Kidney glomerular epithelial cell (primary cell): ENCODE measurements at places on chromosomes 2 and 18.

GRCh38 chr2:18117592-18117991, 239.1 kb downstream of the KCNS3 start:
- no peak for DNase-seq

DNA sequence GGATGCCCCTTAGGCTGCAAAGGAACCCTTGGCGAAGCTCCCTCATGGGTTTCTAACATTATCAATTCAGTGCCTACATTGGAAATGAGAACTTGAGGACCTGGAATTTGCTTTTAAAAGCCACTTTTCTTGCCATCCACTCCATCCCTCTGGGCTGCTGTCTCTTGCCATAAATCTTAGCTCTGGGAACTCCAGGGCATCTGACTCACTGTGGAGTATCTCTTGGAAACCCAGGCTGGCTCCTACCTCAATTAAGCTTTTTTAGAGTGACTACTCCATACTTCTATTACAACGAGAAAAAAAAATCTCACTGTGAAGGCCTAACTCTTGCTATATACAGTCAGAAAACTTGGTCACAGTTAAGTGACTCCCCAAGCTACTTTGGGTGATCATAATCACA, 227.2 kb upstream of the SETBP1 start:
- DNase-seq: no peak

DNA sequence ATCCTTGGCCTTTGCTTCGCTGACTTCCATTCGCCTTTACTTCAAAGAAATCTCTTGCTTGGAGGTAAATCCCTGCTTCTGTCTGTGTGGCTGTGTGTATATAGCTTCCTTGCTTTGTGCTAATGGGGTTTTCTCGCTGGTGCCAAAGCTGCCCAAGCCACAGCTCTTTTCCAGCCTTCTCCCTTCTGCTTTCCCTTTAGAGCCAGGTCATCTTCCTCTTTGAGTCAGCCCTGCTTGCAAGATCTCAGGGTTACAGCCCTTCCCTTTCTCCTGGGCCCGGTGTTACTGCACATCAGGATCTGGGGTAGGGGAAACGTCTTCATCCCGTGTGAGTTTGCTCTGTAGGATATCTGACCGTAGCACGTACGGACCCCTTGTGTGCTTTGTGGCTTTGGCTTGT, 19.1 kb downstream of the EIF4E2 start:
- DNase-seq: no peak

DNA sequence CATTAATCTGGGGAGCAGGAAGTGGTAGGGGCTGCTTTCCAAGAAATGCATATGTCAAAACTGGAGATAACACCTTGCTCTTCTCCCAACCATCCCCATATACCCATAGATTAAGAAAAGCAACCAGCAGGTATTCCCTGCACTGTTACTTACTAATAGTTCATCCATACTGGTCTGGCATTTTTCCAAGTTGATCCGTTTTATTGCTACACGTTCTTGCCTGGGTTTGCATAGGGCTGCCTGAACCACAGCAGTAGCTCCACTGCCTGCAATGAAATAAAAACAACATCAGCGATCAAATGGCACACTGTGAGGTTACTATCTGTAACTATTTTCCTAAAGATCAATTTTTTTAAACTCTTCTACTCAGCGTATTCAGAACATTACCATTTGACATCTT, 65.6 kb downstream of the STK39 start:
- DNase-seq: no peak

- DNase-seq: no peak
These were observed 168.4 kb downstream of the ZFP36L2 start for GRCh38 chr2:43057742-43058725.

DNA sequence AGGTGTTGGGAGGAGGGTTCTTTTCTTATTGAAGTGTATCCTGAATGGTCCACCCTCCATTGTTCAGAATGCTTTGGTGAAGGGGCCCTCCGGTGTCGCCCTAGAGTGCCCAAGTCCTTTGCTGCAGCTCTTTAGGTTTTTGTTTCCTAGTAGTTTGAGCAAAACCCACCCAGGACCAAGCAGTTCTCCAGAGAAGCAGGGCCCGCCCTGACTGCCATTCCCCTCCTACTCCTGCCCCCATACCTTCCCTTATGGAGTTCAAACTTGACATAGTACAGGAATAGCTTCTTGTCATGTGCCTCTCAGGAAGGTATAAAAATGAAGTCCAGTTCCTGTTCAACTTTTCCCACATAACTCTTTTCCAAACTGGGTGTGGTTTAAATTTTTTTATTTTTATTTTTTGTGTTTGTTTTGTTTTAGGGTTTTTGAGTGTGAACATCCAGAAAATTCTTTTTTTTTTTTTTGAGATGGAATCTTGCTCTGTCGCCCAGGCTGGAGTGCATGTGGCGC, 5.6 kb downstream of the MERTK start:
- DNase-seq: no peak

DNA sequence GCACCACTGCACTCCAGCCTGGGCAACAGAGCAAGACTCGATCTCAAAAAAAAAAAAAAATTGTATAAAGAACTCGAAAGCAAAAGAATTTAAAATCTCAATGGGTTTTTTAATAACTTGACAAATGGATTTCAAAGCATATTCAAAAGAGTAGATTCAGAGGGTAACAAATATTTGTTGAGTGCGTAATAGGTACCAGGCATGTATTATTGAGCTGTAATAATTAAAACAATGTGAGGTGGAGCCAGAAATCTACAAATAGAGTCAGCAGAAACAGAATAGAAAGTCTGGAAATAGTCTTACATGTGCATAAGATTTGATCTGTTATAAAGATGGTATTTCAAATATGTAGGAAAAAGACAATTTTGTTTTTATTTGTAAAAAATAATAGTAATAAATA, 19.1 kb upstream of the RAB11FIP5 start:
- DNase-seq: no peak

- DNase-seq: no peak
These were observed 558.4 kb downstream of the PIK3C3 start for GRCh38 chr18:42513441-42513840.

DNA sequence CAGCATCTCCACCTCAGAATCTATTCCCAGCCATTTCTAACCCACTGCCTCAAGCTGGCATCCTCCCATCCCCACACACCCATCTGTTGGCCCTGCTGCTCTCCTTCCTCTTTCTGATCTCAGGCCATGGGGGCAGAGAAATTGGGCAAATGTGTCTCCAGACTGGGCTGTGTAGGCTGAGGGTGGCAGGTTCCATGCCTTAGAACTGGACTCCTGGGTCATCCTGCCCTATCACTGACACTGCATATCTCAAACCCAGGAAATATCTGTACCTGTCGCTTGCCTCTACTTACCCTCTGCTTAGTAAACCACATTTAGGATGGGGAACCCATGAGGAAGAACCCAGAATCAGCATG, 1.8 kb downstream of the WNT10A start:
- no peak for DNase-seq

DNA sequence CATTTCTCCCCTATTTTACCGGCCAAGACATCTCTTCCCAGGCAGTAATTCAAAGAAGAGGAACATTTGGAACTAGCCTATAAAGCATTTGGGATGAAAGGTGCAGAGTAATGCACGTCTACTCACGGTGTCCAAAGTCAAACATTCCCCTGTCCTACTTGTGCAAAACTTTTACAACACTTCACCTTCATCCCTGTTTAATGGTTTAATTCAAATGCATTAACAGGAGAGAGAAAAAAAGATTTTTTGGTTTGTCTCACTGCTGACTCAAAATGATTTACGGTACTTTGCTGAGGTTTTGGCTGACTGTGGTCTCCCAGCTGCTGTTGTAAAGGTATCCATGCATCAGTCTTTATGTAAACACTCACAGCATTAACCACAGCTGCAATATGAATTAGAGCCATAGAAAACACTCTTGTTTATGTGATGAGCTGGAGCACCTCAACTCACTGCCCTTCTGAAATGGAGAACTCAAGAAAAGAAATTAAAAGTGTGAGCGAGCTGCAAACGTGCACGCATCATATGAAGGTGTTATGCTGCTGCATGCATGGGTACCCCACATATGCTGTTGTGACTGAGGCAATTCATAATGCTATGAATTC, 220.5 kb downstream of the PIEZO2 start:
- DNase-seq: peak; percentile 20

DNA sequence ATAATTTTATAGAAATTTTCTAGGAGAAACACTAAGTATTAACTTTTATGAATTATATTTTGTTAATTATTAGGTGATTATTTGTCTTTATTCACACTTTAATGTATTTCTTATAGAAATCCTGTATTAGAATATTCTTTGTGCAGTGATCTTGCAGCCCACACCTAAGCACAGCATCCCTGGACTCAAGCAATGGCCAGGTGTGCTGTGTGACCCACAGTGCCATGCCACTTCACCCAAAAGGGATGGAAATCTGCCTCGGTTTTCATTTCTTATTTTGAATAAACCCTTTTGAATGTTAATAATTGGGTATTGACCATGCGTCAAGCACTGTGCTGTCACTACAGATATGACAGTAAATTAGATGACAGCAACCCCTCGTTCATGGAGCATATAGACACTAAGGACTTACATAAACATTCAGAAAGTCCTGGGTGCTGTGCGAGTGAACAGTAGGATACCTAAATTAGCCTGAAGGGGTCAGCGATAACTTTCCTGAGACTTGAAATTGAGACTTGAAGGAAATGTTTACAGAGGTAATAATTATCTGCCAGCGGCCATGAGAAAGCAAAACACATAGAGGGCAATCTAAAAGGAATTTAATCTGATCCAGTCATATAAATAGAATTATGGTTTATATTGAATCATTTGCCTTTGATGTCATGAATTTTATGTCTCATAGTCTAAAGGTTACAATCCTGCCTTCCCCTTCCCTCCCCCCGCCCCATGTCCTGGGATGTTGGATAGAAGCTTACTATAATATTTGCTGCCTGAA, 52.7 kb upstream of the CALCRL start:
- DNase-seq: no peak

DNA sequence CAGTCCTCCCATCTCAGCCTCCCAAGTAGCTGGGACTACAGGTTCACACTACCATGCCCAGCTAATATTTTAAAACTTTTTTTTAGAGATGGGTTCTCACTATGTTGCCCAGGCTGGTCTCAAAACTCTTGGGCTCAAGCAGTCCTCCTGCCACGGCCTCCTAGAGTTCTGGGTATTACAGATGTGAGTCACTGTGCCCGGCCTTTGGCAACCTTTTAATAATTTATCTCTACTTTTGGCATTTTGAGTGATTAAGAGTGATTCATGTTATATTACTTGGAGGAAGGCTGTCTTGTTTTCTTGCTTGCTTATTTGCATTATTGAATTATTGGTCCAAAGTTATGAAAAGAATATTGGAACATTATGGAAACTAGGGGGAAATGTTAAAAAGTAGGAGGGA, 24.3 kb downstream of the NCOA1 start:
- no peak for DNase-seq

- DNase-seq: peak; percentile 52
These were observed at the start of gene CCDC178 for GRCh38 chr18:33440060-33441043. CCDC178 (minus strand) TSS chr18:33440721; CDS start chr18:33412088, 28,633 bp downstream.
